Activated CD4-positive, alpha-beta T cell treated with anti-CD3 and anti-CD28 coated beads, Interleukin-2, amount 50 U/mL, for 16 hours (primary cell): ENCODE measurements at places on chromosomes 16 and 17.

DNA sequence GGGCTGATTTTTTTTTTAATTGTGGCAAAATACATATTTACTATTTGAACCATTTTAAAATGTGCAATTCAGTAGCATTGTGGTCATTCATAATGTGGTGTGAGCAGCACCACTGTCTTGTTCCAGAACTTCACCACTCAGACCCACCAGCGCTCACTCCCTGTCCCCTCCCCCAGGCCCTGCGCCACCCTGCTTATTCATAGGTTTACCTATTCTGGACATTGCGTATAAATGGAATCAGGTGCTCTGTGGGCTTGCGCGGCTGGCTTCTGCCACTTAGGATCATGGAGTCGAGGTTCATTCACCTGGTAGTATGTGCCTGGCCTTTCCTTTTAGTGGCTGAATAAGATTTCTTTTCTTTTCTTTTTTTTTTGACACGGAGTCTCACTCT lies 59.4 kb downstream of the NT5M start:
- no peak for DNase-seq

- DNase-seq, result no peak
Observed at GRCh38 chr16:58197314-58198012, 443 bp downstream of the CSNK2A2 start.

GRCh38 chr17:74280093-74280513 lies 6.1 kb downstream of the DNAI2 start:
- DNase-seq, result peak; percentile 77

- DNase-seq, result no peak
Observed at GRCh38 chr16:68000450-68000849, 1.2 kb upstream of the DPEP2 start.
